Tibial nerve (tissue), 4 donors: ENCODE measurements at places on chromosomes 7 and 10. TPM values are rescaled to one million over a fixed set of nuclear protein-coding genes. Genes with fewer than 3 reads are reported as not detected.

DNA sequence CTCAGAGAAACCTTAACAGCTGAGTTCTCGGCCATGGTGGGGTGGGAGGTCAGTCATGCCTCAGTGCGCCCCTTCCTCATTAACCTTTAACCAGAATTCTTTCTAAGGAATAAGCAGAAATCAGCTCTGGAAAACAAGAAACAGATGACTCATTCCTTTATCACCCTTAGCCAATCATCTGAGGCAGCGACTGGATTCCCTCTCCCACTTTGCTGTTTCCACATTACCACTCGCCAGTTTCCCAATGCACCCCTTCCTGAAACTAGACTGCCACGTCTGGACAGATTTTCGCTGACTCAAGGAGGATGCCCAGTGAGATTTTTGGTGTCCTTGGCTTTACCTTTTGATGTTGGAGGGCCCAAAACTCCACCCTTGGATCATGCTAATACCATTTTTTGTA lies 223.8 kb downstream of the PLXDC2 start:
- no peak for DNase-seq

DNA sequence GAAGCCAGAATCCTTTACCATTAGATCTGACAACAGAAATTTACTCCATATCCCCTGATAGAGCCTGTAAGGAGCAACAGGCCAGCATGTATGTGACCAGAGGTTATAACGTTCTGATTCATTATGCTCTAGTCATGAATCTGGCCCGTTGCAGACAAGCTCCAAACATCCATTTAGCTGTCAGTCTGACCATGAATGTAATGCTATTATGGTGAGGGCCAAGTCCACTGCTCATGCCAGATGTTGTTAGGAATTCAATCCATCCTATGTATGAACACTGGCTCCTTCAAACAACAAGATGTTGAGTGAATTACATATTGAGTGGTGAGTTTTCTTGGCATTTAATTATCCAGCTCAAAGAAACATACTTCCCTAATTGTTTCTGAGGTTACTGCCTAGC lies 610.1 kb upstream of the ANKRD30A start:
- DNase-seq: no peak

DNA sequence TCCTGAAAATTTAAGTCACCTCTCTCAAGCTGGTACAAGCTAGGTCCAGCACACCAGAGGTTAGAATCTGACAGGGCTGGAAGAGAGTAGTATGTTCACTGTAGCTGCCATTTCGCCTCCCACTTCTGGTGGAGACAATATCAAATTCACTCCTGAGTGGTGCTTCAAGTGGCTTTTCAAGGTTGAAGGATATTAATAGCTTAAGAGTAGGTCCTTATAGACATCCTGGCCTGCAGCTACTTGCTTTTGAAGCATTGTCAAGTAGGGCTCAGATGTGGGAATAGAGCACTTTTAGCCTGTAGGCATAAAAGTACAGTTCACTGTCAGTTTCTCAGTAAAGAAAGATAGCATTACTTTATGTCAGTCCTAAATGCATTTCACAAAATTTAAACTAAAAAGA lies 270.5 kb upstream of the PLPP4 start:
- no peak for DNase-seq

DNA sequence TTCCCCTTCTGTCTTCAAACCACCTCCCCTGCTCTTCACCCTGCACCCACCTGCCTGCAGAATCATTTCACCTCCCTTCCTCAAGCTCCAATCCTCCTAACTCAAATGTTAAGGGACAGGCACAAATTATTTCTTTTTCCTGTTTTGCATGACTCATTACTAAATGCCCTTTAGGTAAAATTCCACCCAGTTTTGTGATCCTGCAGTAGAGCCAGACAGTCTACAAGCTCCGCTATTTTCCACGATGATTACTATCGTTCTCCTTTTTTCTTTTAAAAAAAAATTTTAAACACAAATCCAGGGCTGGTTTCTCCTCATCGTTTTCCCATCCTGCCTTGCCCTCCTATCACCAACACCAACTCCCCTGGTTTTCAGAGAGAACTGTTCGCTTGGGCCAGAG lies 186.8 kb upstream of the YAE1 start:
- no peak for DNase-seq

GRCh38 chr7:75844158-75844557 lies 30.6 kb upstream of the CCL24 start:
- no peak for DNase-seq

DNA sequence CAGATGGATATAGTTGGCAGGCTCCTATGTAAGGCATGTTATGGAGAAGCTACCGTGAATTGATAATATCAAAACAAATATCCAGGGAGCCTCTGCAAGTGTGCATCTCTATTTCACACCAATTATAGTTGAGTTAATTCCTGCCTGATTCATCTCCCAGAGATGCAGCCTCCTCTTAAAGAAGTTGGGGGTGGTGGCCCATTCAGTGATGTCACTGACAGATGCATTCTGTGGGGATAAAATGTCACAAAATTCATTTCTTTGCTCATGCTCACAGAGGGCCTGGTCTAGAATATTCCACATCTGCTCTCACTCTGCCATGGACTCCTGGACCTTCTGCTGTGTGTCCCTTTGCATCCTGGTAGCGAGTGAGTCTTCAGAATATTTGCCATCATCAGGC lies 189.1 kb upstream of the PRSS1 start:
- DNase-seq: no peak

- no peak for DNase-seq
Measured at GRCh38 chr10:131655101-131655849, 245.5 kb upstream of the PPP2R2D start.

DNA sequence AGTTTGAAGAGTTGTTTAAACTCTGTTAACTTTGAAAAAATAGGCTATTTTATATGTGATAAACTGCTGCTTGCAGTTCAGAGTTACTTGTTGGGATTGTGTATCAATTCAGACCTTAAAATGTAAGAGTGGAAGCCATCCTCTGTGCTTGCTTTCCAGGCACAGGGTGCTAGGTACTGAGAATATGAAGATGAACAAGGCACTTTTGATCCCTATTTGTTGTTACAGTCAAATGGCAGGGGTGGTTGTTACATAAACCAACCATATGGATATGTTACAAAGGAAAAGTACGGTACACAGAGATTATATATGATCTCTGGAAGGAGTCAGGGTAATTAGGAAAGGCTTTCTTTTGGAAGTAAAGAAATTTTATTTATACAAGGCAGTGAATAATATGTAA lies 63.8 kb downstream of the REEP3 start:
- no peak for DNase-seq

The ELN gene
- total RNA-seq: 152 TPM

The KLF14 gene
- 1.5 TPM for total RNA-seq

The NEURL1 gene
- total RNA-seq: not detected

The CRHR2 gene
- total RNA-seq: not detected

The MBL2 gene
- total RNA-seq: not detected

The GATAD1 gene
- 46.8 TPM for total RNA-seq
